Stimulated activated CD8-positive, alpha-beta memory T cell treated with anti-CD3 and anti-CD28 coated beads, Interleukin-12 subunit alpha, Interleukin-12 subunit beta, amount 100 ng/mL, for 1 hour (primary cell): ENCODE measurements at places on chromosomes 2 and 18.

DNA sequence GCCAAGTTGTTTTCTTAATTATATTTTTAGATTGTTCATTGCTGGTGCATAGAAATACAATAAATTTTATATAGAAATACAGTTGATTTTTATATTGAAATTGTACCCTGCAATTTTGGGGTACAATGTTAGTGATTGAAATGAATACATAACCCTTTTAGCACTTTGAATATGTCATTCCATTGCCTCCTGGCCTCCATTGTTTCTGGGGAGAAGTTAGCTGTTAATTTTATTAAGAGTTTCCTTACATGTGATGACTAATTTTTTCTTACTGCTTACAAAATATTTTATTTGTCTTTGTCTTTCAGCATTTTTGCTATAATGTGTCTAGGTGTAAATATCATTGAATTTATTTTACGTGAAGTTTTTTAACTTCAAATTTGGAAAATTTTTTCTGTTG, 176.5 kb upstream of the DCC start:
- no peak for DNase-seq

DNA sequence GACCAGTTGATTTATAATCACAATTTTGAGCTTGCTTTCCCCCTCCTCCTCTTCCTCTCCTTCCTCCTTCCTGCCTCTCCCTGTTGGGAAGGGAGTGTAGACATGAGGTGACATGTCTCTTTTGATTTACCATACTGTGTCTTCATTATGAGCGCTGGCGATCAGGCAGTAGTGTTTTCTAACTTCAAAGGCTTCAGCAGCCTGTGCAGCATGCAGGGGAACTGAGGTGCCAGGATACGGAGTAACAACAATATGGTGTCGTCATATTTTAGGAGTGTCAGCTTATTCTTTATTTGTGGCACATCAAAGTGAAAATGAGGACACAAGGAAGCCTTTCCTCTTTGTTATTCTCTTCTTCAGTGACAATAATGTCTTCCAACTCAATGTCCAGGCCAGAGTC, 864.2 kb downstream of the SLC4A3 start:
- no peak for DNase-seq

DNA sequence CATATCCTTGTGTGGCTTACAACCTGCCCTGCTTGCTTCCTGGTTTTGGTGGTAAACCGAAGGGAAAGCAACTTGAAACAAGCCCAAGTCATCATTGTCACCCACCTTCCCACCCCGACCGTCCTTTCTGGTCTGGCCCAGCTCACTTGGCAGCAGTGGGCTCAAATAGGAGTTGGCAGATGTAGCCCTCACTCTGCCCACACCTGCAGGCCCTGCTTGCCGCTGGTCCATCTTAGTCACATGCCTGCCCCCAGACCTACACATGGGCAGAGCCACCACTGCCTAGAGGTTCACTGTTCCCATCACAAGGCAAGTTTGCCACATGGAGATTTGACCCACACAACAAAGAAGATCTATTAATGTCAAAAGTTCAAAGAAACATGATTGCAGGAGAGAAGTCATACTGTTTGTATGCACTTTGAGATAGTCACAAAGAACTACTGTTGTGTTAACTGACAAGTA, 9.3 kb downstream of the EIPR1 start:
- DNase-seq, result no peak

DNA sequence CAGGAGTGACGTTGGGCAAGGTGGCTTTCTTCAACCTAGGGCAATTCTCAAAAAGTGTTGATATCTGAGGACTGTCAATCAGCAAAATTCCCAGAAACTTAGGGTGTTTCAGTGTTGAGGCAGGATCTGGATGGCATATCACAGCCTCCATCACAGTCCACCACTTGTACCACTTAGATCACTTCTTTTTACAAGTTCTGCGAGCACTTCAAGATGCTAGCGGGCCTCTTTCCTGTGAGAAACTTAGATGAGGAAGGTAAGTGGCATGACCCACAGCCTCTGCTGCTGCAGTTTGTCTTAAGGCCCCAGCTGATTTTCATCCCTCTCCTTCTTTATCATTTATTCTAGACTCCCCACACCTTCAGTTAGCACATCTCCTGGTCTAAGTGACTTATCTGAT, 295.4 kb upstream of the ZNF521 start:
- DNase-seq, result no peak

DNA sequence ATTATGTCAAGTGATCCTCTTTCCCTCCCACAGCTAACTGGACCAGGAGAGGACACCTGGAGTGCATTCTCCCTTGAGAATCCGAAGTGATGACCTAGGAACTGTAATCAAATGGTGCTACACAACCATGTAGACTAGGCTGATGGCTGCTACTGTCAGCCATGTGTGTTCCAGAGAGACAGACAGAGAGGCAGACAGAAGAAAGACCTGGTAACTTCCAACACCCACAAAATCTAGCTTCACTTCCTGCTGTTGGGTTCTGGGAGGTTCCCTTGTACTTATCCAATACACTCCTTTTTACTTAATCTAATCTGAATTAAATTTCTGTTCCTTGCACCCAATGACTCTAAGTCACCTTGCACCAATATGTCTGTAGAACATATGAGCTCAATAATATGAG, 72.3 kb downstream of the AAK1 start:
- no peak for DNase-seq

GRCh38 chr2:144522897-144523595, 3.1 kb upstream of the ZEB2 start:
- DNase-seq, result no peak

DNA sequence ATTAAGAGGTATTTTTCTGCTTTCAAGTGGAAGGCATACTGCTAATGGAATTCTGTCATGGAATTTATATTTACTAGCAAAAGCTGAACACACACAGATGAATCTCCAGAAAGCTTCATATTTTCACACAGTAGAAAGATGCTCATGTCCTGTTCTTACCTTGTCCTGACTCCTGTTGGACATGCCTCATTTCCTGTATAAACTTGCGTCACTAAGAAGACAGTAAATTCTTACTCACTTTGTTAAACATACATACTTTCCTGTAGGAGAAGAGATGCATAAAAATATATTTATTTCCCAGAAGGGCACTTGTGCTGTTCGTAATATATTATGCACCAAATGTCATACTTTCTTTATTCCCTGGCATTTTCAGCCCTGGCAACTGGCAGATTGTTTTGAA, 238.3 kb upstream of the RASGRP3 start:
- no peak for DNase-seq

DNA sequence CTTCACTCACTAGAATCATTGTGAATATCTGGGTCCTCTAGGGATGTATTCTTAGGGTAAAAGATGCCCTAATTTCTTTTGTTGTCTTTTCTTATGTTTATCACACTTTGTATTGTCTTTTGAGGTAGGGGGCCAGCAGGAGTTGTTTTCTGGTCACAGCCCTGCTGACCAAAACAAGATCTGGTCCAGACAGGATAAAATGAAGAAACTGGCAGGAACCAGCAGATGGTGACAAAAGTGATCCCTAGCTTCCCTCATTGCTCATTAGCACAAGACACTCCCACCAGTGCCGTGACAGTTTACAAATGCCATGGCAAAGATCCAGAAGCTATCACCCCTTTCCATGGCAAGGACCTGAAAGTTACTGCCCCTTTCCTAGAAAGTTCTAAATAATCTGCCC, 81.7 kb upstream of the CCDC85A start:
- DNase-seq, result no peak

- DNase-seq, result no peak
Measured at GRCh38 chr2:181621779-181622490, 35.0 kb downstream of the CERKL start.

- DNase-seq, result no peak
Measured at GRCh38 chr2:182816866-182817265, 49.6 kb downstream of the FRZB start.
